ENCODE measurements at places on chromosomes 16 and 17. TPM values are rescaled to one million over a fixed set of nuclear protein-coding genes. Genes with fewer than 3 reads are reported as not detected.
A peak's percentile ranks its signal among the peaks of the same experiment; 100 is the strongest.

Gene PRRT2
- 0.85 TPM for total RNA-seq

DNA sequence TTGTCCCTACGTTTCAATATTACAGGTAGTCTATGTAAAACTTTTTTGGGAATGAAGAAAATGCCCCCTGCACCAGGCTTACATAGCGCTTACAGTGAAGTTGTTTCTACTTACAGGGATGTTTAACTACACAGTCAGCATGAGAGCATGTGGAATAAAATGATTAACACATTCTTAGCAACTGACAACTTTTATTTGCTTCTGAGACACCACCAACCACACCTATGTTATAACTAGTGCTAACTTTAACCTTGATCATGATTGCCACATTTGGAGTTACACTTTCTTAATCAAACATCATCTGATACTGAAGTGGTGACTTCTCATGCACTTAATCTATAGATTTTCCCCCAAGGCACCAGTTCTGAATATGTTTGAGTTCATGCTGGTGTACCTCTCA lies 20.3 kb upstream of the ZNF267 start:
- DNase-seq = no peak

DNA sequence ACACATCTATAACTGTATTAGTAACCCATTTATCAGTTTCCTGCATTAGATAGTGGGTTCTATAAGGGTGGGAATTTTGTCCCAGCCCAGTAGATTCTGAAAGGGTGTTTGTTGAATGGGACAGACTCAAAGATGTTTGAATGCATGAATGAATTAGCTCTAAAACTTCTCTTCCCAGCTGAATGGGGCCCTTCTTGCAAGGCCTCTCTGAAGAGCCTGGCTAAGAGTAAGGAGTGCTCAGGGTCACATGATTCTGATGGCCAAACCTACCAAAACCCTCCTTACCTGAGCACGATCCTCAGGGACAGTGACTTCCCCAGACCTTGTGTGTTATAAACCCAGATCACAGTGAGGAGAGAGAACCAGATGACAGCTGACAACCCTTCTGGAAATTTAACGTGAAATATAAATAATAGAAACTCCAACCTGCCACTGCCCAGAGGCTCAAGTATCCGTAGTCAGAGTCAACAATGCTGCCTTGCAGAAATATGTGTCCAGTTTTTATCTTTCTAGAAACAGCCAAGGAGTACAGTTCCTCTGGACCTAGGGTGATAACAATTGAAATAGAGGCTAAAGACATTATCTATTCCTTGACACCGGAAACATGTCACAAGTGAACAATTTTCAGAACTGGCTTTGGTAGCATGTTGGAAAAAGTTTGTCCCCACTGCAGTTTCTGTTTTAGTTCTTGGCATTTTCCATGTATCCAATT lies 268.9 kb upstream of the MAF start:
- no peak for DNase-seq

DNA sequence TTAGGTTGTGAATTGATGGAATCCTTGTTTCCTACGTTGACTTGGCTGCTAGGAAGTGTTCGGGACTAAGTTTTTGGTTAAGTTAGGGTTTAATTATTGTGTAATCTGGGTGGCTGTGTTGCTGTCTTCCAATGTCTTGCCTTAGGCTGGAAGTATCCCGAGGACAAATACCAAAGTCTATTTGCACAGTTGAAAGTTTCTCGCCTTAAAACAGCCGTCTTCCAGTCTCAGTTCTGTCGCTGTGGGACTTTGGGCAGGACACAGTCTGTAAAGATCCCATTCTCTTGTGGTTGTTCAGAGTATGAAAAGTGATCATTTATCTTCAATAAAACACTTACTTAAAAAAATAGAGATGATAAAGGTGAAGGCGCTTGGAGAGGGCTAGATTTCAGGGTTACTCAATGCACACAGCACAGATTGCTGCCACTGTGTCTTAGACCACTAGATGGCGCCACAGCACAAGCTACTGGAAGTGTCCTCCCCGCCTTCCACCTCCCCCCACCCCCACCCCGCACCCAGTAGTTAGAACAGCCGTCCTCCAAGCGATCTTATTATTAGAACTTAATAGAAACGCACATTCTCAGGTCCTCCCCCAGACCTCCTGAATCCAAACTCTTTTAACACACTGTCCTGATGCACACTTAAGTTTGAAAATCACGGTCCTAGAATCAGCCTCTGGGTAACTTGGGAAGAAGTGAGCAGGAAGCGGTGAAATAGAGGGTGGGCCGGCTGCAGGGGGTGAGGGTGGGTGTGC lies 45.8 kb downstream of the AKAP1 start:
- peak; percentile 87 for DNase-seq

DNA sequence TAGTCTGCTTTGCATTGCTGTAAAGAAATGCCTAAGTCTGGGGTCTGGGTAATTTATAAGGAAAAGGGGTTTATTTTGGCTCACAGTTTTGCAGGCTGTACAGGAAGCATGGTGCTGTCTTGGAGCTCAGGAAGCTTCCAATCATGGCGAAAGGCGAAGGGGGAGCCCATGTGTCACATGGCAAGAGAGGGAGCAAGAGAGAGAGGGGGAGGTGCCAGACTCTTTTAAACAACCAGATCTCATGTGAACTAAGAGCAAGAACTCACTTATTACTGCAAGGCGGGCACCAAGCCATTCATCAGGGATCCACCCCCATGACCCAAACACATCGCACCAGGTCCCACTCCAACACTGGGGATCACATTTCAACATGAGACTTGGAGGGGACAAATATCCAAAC lies 148.2 kb upstream of the HS3ST2 start:
- no peak for DNase-seq

GRCh38 chr17:77543801-77544200 lies 403.0 kb downstream of the SEC14L1 start:
- DNase-seq = no peak

Gene PIK3R5
- total RNA-seq = 51.2 TPM

Gene MYH1
- total RNA-seq = not detected

GRCh38 chr17:17725752-17726457 lies 44.6 kb downstream of the RAI1 start:
- no peak for DNase-seq

GRCh38 chr16:89096768-89097391 lies 3.2 kb downstream of the ACSF3 start:
- peak; percentile 90 for DNase-seq

- no peak for DNase-seq
Measured at GRCh38 chr17:77853191-77853977, 105.1 kb upstream of the TNRC6C start.

Gene APPBP2
- total RNA-seq = 31.8 TPM

Gene FBXO39
- 1.5 TPM for total RNA-seq

Gene TNRC6C
- total RNA-seq = 39.3 TPM

Gene SLC52A1
- total RNA-seq = 0.84 TPM

Gene KRT24
- total RNA-seq = not detected

Gene ABCC3
- not detected for total RNA-seq

DNA sequence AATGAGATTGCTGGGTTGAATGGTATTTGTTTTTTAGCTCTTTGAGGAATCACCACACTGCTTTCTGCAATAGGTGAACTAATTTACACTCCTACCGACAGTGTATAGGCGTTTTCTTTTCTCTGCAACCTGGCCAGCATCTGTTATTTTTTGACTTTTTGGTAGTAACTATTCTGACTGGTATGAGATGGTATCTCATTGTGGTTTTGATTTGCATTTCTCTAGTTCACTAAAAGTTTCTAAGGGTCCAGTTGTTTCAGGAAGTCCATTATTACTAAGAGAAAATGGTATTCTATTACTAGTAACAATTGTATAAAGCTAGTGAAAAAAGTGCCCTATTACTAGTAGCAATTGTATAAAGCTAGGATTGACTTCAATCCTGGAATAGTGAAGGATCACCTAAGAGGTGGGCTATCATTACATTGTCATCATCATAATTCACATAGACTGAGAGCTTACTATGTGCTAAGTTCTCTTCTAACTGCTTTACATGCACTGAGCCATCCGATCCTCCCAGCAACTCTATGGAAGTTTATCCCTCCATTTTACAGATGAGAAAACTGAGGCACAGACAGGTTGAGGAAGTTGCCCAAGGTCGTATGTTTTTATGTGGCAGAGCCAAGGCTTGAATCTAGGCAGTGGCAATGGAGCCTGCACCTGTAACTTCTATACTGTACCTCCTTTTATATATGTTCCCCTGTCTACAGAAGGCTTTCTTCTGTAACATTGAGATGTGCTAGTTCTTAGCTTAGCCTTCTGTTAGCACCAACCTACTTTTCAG lies 13.4 kb upstream of the SMIM36 start:
- DNase-seq = no peak

- no peak for DNase-seq
Measured at GRCh38 chr17:41625602-41626001, 1.2 kb upstream of the KRT17 start.

Gene FLOT2
- 143 TPM for total RNA-seq

Gene SLC13A2
- total RNA-seq = not detected

Gene MYH2
- not detected for total RNA-seq

DNA sequence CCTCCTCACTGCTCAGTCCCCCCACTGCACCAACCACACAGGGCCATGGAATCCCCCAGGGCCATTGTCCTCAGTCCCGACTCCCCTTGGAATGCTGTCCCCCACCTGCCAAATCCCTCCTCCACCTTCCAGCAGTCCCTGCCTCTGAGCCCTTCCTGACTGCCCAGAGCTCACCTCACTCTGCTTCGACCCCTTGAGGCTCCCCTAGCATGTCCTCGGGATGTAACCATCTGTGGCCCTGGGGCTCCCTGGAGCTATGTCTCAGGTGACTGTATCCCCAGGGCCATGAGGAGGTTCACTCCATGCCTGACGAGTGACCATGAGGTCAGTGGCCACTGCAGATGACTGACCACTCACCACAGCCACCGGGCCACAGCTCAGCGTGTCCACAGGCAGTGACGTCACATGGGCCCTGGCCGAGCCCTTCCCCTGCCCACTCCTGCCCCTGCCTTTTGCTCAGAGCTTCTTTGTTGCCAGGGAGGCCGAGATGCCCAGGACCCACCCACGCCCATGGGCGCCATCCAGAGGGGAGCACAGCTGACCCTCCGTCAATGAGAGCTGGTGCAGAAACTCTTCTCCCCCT lies 7.7 kb upstream of the PIEZO1 start:
- DNase-seq = no peak

Measured in activated CD8-positive, alpha-beta memory T cell treated with anti-CD3 and anti-CD28 coated beads, Interleukin-2, amount 10 ng/mL, durations not matched to agents 7 days and 5 days (primary cell).